ENCODE measurements at places on chromosomes 11 and 22. TPM values are rescaled to one million over a fixed set of nuclear protein-coding genes. Genes with fewer than 3 reads are reported as not detected.

DNA sequence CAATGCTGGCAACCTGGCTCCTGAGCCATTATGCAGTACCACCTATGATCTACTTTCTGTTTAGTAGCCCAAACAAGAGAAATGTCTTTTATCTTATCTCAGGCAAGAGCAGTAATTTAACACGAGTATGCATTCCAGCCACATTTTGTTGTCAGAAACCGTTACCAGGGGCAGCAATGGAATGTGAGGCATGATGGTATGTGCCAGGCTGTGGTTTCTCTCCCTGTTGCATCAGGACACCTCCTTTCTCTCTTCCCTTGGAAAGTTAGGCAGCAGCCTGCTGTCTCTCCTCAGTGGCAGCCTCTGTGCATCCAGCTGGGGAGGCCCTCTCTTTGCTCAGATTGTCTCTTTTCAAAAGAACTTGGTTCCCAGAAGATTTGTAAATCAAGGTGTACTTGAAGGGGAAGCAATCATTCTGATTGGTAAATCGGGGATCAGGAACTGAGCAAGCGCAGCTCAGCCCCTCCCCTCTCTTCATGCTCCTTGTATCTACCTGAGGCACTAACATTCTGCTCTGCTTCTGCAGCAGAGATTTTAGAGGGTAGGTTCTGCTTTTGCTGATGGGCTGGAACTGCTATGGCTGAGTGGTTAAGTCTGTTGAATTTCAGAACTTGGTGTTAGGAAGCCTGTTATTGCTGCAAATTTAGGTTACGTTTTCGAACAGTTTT lies 229.2 kb downstream of the ADAMTS15 start:
- no peak overlapping the region for H3K27ac ChIP-seq
- no peaks in the 10 kb centered on the region for H3K36me3 ChIP-seq
- no peaks in the 10 kb centered on the region for H3K4me1 ChIP-seq
- DNase-seq: no peak
- H3K4me3 ChIP-seq: no peak overlapping the region

DNA sequence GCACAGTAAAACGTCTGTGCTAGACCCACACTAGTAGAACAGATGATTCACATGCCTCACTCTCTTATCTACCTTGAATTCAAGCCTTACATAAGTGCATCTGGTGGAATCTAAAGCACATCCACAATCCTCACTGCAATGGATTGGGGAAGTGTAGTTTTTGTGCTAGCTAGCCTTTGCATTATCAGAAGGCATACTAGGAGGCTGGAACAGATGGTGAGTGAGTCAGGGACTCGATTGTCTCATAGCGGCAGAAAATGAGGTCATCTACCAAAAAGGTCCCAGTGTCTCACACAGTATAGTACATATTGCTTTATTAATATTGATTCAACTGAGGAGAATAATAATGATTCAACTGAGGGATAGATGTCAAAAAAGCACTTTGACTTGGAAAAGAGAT lies 9.3 kb downstream of the MSANTD4 start:
- H3K4me3 ChIP-seq: no peak overlapping the region
- no peaks in the 10 kb centered on the region for H3K27me3 ChIP-seq
- DNase-seq: no peak
- H3K27ac ChIP-seq: no peak overlapping the region
- H3K36me3 ChIP-seq: peaks cover 49% of the 10 kb centered on the region

- no peaks in the 10 kb centered on the region for H3K36me3 ChIP-seq
- H3K27ac ChIP-seq: no peak overlapping the region
- H3K4me3 ChIP-seq: no peak overlapping the region
- H3K4me1 ChIP-seq: no peaks in the 10 kb centered on the region
- H3K27me3 ChIP-seq: no peaks in the 10 kb centered on the region
- DNase-seq: no peak
Observed at GRCh38 chr11:20771681-20772080, 102.3 kb downstream of the NELL1 start.

DNA sequence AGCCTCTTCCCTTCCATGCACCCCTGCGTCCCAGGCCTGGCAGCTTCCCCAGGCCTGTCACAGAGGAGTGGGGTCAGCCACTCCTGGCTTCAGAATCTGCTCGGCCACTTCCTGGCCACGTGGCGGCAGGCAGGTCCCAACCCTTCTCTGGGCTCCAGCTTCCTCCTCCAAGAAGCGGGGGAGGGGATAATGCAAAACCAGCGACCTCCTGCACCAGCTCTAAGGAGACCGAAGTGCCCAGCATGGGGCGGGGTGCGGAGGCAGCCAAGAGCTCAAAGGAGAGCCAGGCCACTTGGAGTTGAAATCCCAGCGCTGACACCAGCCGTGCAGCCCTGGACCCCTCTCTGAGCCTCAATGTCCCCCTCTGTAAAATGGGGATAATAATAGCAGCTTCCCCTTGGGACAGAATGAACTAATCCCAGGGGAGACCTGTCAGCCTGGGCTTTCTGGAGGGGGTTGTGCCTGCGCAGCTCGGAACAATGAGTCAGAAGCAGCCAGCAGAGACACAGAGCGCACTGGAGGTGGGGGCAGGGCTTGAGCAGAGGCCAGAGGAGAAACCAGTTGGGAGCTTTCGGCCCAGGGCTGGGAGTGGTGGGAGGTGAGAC lies 22.8 kb upstream of the PICK1 start:
- no peaks in the 10 kb centered on the region for H3K4me1 ChIP-seq
- DNase-seq: no peak
- no peaks in the 10 kb centered on the region for H3K27me3 ChIP-seq
- H3K36me3 ChIP-seq: no peaks in the 10 kb centered on the region
- no peak overlapping the region for H3K27ac ChIP-seq

Gene CCDC82
- 35.3 TPM for total RNA-seq

DNA sequence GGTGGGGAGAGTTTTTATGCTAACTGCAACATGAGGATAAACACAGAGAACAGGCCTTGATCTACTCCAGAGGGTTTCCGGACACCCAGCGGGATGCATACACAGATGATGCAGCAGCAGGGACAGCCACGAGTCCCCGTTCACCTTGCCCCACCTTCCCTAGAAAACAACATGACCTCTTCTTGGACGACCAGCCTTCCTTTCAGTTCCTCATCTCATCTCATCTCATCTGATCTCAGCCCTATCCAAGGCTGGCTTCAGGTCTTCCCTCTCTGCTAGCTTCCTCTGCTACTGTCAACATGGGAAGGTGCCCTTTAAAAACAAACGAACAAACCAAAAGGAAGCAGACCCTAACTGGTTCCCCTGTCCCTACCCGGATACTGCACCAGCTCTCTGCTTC lies 1356.2 kb downstream of the TBC1D22A start:
- no peak overlapping the region for H3K27ac ChIP-seq
- peaks cover 21% of the 10 kb centered on the region for H3K27me3 ChIP-seq
- H3K36me3 ChIP-seq: no peaks in the 10 kb centered on the region
- no peak overlapping the region for H3K4me3 ChIP-seq
- H3K4me1 ChIP-seq: no peaks in the 10 kb centered on the region

DNA sequence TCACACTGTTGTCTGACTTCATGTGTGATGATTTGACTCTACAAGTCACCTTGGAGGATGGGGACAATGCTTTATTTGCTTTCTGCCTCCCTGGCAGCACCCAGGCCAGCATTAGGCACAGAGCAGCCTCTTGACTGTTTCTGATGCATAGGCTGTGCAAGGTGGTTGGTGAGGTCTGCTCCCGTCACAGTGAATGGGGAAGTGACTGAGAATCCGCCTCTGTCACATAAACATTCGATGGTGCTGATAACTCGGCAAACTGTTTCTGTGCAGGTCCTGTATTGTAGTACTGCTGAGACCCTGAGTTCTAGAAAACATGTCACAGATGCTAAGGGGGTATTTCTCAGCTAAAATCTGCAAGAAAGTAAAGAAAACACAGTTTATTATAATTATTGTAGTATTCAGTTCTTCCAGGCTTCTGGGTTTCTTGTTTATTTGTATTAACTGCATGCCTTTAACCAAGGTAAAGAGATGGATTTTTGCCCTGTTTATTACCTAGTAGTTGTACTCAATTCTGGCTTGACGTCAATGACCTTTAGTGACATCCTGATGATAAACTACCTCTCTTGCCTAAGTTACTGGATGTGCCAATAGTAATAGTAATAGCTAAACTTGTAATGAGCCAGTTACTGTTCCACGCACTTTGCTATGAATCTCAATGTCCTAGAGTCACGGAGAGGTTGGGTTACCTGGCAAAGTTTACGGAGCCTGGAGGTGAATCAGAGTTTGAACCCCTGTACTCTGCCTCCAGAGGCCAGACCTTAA lies 24.8 kb upstream of the RCN1 start:
- H3K4me3 ChIP-seq: no peak overlapping the region
- DNase-seq: no peak
- H3K27me3 ChIP-seq: peaks cover 37% of the 10 kb centered on the region
- H3K36me3 ChIP-seq: no peaks in the 10 kb centered on the region
- no peak overlapping the region for H3K27ac ChIP-seq
- no peaks in the 10 kb centered on the region for H3K4me1 ChIP-seq

DNA sequence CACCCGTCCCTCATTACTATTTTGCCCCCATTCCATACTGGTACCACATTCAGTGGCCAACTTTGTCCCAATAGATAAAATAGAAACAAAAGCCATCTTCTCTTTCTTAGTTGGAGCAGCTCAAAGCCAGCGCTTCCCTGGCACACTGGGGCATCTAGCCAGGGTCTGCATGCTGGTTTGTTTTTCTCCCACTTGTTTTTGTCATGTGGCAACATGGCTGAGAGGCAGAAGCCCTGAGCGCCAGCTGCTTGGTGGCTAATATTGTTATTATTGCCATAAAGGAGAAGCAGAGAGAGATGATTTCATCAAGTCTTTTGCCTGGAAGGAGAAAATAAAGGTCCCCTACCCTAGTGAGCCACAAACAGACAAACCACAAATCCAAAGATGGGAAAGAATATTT lies 48.4 kb upstream of the CRTAM start:
- H3K4me3 ChIP-seq: no peak overlapping the region
- H3K4me1 ChIP-seq: no peaks in the 10 kb centered on the region
- H3K36me3 ChIP-seq: peaks cover 9% of the 10 kb centered on the region
- no peak overlapping the region for H3K27ac ChIP-seq
- no peaks in the 10 kb centered on the region for H3K27me3 ChIP-seq
- no peak for DNase-seq

DNA sequence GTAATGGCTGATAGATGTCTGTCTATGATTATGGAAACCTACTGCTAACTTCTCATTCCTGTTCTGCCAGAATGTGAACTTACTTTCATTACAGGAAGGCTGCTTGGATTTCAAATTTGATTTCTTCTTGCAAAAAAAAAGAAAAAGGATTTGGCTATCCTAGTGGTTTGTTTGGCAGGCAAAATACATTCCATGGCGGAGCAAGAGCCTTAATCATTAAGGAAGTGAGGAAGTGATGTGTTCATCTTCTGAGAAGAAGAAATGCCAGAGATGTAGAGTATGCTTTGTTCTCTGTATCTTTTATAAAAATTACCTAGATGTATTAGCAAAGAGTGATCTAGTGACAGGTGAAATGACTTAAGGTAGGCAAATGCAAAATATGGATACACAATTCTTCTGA lies 356.3 kb downstream of the SOX6 start:
- H3K36me3 ChIP-seq: no peaks in the 10 kb centered on the region
- H3K4me3 ChIP-seq: no peak overlapping the region
- H3K27me3 ChIP-seq: no peaks in the 10 kb centered on the region

GRCh38 chr22:38109371-38110001 lies 998 bp downstream of the BAIAP2L2 start:
- H3K27me3 ChIP-seq: no peaks in the 10 kb centered on the region
- DNase-seq: peak; percentile 19
- H3K27ac ChIP-seq: no peak overlapping the region
- H3K4me1 ChIP-seq: peaks cover 2% of the 10 kb centered on the region

DNA sequence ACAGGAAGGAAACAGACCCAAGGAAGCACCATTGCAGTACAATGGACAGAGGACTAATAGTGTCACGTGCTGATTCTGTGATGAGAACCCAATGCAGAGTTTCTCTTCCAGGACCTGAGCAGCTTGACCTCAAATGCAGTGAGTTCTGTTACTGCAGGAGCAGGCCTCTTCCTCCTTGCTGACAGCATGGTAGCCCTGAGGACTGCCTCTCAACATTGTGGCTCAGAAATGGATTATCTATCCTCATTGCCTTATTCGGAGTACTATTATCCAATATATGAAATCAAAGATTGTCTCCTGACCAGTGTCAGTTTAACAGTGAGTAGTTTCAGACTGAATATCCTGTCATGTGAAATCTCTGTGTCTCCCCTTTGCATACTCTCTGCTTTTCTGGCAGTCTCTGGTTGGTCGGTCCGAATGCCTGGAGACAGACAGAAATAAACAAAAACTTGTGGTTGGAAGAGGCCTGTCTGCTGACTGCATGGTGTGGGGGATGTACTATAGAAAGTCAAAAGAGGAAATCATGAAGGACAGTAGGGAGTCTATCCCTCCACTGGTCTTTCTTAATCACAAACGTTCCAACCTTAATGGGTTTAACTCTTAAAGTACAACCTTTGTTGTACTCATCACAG lies 6.9 kb upstream of the MS4A14 start:
- no peaks in the 10 kb centered on the region for H3K4me1 ChIP-seq
- peaks cover 3% of the 10 kb centered on the region for H3K27me3 ChIP-seq
- H3K4me3 ChIP-seq: no peak overlapping the region
- H3K36me3 ChIP-seq: no peaks in the 10 kb centered on the region
- H3K27ac ChIP-seq: no peak overlapping the region

Gene POU2AF3
- total RNA-seq: not detected

DNA sequence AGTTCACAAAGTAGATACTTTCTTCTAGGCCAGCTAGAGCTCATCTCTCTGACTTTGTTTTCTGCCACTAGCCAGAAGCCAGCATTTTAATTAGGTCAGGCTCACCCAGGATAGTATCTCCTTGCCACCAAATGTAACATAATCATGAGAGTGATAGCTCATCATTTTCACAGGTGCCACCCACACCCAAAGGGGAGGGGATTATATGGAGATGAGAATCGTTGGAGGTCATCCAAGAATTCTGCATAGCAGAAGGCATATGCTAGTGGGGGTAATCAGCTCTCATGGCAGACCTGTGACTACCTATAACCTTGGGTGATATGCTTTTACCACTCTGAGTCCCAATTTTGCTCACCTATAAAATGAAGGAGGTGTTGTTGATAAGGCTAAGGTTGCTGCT lies 523.0 kb downstream of the METTL15 start:
- no peaks in the 10 kb centered on the region for H3K27me3 ChIP-seq
- no peak overlapping the region for H3K4me3 ChIP-seq
- H3K4me1 ChIP-seq: no peaks in the 10 kb centered on the region

GRCh38 chr11:69653406-69653960 lies 12.5 kb downstream of the CCND1 start:
- no peak for DNase-seq
- no peaks in the 10 kb centered on the region for H3K27me3 ChIP-seq
- no peak overlapping the region for H3K4me3 ChIP-seq
- no peaks in the 10 kb centered on the region for H3K36me3 ChIP-seq

Gene RASSF10
- total RNA-seq: not detected
